Epithelial cell of proximal tubule (primary cell): ENCODE measurements at places on chromosomes 7 and 10. TPM values are rescaled to one million over a fixed set of nuclear protein-coding genes. Genes with fewer than 3 reads are reported as not detected.

DNA sequence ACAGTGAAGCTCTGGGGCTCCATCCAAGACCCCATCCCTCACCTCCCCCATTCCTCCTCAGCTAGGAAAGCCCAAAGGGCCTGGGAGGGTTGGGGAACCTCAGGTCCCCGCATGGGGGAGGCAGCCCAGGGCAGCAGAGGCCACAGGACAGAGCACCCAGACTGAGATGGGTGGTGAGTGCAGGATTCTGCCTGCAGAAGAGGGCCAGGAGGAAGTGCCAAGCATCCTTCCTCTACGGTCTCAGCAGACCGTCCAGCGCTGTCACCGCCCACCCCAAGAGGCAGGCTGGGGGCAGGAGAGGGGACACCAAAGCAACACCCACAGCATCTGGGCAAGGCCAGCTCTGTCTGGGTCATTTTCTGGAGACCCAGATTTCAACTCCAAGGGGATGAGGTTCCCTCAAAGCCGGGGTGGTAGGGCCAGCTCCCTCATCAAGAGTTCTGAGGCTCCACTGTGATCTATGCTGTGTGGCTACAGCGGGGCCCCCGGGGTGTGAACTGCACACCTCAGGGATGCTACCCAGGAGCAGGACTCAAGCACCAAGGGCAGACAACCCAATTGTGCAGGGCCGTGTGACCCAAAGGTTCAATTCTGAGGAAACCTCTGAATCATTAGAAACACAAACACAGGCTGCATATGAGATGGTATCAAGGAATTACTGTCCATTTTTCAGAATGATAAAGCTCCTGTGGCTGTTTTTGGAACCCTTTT, 46.8 kb downstream of the CAMK2B start:
- no peak for DNase-seq

- DNase-seq = no peak
These were observed 3.3 kb downstream of the MYOF start for GRCh38 chr10:93478873-93479272.

Gene H2AZ2
- 208 and 276 TPM in 2 replicates for total RNA-seq

DNA sequence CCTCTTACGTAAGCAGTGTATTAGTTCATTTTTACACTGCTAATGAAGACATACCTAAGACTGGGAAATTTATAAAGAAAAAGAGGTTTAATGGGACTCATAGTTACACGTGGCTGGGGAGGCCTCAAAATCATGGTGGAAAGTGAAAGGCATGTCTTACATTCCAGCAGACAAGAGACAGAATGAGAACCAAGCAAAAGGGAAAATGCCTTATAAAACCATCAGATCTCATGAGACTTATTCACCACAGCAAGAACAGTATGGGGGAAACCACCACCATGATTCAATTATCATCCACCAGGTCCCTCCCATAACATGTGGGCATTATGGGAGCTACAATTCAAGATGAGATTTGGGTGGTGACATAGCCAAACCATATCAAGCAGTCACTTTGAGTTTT, 126.3 kb upstream of the CXCL12 start:
- no peak for DNase-seq

GRCh38 chr7:41054960-41055661, 647.8 kb downstream of the INHBA start:
- no peak for DNase-seq

Gene CCL26
- total RNA-seq = not detected in 2 replicates

DNA sequence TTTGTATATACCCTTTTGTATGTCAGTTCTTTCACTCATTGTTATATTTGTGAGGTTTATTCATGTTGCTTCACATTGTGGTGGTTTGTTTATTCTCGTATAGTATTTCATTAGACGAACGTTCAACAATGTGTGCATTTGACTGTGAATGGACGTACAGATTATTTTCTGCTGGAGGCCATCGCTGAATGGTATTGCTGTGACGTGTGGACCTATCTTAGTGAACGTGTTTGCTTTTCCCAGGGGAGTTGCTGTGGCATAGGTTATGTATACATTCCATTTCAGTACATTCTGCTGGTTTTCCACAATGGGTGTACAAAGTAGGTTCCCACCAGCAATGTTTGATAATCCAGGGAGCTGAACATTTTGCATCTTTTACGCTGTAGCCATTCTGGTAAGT, 31.1 kb upstream of the PLEKHS1 start:
- no peak for DNase-seq

Gene SH2D4B
- not detected in 2 replicates for total RNA-seq

- DNase-seq = no peak
These were observed 41.2 kb downstream of the TBC1D12 start for GRCh38 chr10:94443549-94443948.

DNA sequence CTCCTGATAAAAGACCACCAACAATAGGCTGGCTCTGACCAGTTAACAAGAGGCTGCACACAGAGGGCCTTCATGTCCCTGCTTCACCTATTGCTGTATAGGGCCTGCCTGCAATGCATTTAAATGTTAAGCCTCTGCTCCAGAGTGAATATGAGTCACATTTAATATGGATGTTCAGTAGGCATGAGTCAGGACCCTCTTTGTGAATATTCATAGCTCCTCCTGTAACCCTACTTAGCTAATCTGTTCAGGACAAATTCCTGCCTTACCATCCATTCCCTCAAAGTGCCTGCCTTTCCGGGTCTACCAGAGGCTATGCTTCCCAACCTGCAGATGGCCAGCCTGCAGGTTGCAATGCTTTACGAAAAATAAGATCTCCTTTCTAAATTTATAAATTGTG, 32.5 kb downstream of the ARHGAP22 start:
- DNase-seq = no peak

- no peak for DNase-seq
These were observed 11.7 kb downstream of the CCNY start for GRCh38 chr10:35347899-35348608.

DNA sequence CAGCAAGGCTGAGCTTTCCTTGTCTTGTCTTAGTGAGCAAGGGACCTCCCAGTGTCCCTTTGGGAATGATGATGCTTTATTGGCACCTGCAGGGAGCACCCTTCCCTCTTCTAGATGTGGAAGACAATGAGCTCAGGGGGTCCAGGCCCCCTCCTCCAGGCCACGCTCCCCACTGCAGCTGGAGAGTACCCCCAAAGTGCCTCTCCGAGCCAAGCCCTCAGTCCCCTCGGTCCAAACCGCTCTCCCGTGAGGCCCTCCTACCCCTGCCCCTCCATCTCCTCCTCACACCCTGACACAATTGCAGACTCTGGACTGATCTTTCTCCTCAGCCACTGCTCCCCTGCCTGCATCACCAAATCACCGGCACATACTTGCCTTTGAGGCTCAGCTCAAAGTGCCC, 16.7 kb downstream of the RBP3 start:
- DNase-seq = no peak

DNA sequence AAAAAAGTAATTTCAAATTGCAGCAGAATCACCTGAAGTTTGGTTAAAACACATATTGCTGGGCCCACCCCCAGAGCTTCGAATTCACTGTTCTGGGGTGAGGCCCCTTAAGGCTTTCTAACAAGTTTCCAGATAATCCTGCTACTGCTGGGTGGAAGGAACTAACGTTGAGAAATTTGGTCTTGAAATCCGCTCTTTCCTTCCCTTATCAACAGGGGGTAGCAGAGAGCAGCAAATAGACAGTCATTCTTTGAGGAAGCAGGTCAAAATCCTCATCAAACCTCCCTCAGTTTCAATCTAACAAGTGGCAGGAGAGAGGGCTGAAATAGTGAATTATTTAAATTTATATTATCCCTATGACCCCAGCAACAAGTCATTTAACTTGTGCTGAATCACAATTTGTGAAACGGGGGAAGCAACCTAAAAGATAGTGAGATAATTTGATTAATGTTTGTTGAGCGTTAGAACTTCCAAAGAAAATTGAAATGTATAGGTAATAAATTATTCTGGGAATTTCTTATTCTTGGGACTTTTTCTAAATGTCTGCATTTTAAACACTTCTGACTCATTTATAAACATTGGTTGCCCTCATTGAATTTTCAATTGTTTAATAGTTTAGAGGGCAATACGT, 21.7 kb upstream of the MALSU1 start:
- DNase-seq = no peak

DNA sequence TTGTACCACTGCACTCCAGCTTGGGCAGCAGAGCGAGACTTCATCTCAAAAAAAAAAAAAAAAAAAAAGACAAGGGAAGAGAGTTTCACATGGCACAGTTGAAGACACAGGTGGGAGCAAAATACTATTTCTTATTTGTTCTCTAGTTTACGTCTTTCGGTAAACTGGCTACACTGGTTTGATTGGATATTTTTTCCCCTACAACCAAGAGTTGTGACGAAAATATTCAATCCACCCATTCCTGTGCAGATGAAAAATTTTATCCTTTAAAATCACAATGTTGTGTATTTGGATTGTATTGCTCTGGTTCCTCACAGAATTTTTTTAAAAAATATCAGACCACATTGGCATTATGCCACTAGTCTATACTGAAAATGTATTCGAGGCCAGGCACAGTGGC, 14.5 kb upstream of the ABCC2 start:
- no peak for DNase-seq

DNA sequence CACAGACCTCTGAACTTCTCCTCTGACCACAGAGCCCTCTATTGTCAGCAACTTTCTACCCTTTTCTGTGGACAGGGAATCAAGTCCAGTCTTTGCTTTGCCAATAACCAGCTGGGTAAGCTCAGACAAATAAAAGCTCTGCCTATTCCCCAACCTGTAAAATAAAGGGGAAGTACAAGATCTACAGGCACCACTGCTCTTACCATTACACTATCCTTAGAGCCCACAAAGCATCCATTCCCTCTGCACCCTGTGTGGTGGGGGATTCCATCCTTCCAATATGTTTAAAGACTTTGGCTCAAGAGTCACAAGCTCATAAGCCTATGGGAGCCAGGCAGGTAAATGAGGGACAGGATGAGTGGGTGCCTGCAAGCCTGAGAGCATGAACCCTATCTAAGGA, 88.2 kb downstream of the PARD3 start:
- DNase-seq = no peak

DNA sequence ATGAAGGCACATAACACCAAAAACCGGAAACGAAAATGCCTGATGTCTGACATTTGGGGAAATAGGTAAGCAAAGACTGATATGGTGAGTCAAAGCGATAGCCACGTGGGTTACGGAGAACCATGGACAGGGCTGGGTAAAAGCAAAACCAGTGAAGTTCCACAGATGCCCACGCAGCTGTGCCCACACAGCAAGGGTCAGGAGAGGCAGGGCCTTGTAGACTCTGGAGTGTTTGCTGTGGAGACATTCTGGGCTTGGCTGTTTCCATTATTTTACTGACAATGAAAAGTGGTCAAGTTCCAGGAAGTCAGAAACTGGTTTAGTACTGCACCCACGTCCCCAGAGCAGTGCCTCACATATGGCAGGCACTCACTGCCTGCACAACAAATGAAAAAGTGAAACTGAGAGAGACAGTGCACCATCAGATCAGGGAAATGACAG, 148.7 kb downstream of the ZMYND11 start:
- no peak for DNase-seq

Gene AKR1B1
- total RNA-seq = 134 and 277 TPM in 2 replicates

Gene ZNF239
- 4.4 and 8.5 TPM in 2 replicates for total RNA-seq

DNA sequence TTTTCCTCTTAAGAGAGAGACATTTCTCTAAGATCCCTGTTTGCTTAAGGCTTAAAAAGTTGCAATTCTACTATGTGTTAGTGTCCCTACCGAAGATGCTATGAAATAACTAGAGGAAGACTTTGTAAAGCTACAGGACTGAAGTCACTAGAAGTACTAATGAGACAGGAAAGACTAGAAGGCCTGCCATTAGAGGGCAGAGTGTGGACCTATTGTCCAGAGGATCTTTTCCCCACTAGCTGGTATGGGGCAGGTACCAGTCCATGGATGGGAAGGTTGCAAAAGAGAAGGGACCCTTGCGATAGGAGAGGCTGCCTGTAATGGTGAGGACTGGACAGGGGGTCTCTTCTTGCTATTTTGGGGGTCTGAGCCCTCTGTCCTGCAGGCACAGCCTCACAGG, 178.1 kb downstream of the TMEM178B start:
- no peak for DNase-seq

Gene NEUROD6
- total RNA-seq = not detected in 2 replicates
